ENCODE measurements at places on chromosomes 4 and X.

- no peak for DNase-seq
Observed at GRCh38 chrX:30865015-30865414, 24.0 kb downstream of the TAB3 start.

- DNase-seq = no peak
Observed at GRCh38 chrX:20181598-20182329, 40.1 kb upstream of the EIF1AX start.

- no peak for DNase-seq
Observed at GRCh38 chrX:41391606-41392005, 55.5 kb upstream of the NYX start.

DNA sequence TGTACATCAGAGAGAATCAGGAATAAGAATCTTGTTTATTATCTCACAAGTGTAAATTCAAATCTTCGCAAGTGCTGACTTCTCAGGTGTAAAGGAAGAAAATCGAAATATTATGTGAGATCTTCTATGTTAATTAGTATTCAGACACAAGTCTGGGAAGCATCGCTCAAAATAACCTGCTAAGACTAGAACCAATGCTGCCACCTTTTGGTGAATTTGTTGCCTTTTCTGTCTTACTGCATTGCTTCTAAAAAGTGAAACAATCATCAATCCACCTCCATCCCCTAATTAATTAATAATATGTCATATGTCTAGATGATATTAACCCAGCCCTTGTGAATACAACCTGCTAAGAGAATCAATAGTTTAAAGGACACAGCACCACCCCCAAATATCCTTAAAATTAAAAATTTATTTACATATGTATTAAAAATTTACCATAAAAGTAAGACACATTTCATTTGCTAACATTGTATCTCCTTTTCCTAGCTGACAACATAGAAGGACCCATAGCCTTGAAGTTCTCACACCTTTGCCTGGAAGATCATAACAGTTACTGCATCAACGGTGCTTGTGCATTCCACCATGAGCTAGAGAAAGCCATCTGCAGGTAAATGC, 3.5 kb downstream of the EPGN start:
- no peak for DNase-seq

- no peak for DNase-seq
Observed at GRCh38 chr4:93030670-93031069, 726.9 kb downstream of the GRID2 start.

Data from activated effector memory CD4-positive, alpha-beta T cell treated with anti-CD3 and anti-CD28 coated beads, Interleukin-2, amount 50 U/mL, for 16 hours (primary cell).